ENCODE measurements at places on chromosomes 5 and 9. TPM values are rescaled to one million over a fixed set of nuclear protein-coding genes. Genes with fewer than 3 reads are reported as not detected.

STX17 gene
- total RNA-seq, result 17.8 TPM

SERF1B gene
- 67.2 TPM for total RNA-seq

ZNF608 gene
- 18.5 TPM for total RNA-seq

SH3TC2 gene
- total RNA-seq, result 39.3 TPM

PCDHA12 gene
- total RNA-seq, result 2.8 TPM

PCDHB14 gene
- 1.8 TPM for total RNA-seq

HMCN2 gene
- total RNA-seq, result 0.23 TPM

JAKMIP2 gene
- 2.6 TPM for total RNA-seq

DPYSL3 gene
- 30.1 TPM for total RNA-seq

NUP155 gene
- 63.2 TPM for total RNA-seq

SLC9A3 gene
- not detected for total RNA-seq

ACER2 gene
- total RNA-seq, result 0.58 TPM

Measured in A375 (cell line).